ENCODE measurements at places on chromosomes 1 and 21.

DNA sequence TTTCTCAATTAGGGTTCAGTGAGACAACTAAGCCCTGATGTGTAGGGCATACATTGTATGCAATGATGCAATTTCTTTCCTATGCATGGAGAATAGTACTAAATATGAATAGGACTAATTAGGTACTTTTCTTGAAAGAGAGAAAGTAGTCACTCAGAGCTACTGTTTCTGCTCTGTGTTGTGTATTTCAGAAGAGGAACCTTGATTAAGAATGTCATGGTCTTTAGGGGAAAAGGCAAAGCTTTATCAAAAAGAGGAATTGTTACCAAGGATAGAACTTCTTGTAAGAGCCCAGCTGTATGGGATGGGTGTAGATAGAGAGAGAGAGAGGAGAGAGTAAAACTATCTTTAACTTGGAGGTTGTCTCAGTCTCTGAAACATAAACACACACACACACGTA lies 49.1 kb downstream of the HLX start:
- no peak for DNase-seq

GRCh38 chr1:99173900-99174299 lies 90.4 kb upstream of the PLPPR4 start:
- DNase-seq = no peak

DNA sequence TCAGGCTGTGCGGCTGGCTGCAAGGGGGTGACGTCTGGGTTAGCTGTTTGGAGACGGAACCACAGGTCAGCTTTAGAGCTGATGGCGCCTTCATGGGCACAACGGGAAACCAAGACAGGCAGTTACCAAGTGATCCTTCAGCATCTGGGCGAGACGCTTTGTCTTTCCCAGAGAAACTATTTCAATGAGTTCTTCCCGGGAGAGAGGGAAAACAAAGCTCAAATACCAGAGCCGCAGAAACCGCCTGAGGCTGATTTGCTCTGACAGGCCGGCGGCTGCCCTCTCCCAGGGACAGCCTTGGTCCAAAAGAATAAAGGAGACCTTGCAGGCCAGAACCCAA lies 76.5 kb downstream of the CD58 start:
- no peak for DNase-seq

DNA sequence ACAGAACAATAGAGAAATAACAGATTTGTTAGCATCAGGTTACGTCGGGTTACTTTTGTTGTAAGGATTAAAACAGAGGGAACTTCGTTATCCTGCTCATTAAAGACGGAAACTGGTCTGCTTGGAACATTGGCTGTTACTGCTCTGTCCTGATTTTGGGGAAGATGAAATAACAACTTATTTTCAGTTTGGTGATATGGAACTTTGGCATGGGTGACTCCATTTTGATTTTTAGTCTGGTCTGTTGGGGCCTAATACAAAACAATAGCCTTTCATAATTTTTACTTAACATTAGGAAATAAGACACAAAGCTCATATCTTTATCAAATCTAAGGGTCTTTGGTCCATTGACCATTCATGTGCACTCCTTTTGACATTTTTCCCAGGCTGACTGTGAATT lies 220.5 kb upstream of the DUSP10 start:
- no peak for DNase-seq

- DNase-seq = peak; percentile 38
Observed at GRCh38 chr1:27873671-27874384, 1.5 kb downstream of the THEMIS2 start.

DNA sequence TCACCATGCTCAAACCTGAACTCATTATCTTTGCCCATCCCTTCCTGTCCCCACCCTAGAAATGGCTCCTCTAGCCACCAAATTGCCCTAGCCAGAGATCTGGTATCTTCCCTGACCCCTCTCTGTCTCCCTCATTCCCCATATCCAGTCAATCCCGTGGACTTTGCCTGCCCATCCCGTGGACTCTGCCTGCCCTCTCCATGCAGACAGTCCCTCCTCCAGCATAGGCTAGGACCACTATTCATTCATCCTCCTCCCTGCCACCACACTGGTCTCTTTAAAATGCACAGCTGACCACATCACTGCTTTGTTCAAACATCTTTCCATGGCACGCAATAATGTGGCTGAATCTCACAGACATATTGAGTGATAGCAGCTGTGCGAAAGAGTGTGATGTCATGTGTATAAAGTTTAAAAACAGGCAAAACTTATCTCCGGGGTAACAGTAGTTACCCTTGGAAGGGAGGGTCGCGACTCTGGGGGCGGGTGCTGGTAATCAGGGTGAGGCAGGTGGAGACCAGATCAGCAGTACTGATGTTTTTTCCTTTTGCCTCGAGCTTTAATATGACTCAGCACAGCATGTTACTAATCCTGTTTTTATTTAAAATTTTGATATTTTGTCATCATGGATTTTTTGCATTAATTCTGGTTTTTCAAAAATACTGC lies 4.8 kb upstream of the SLC2A1 start:
- DNase-seq = no peak

- DNase-seq = no peak
Observed at GRCh38 chr21:33121715-33122475, 52.0 kb downstream of the OLIG1 start.

DNA sequence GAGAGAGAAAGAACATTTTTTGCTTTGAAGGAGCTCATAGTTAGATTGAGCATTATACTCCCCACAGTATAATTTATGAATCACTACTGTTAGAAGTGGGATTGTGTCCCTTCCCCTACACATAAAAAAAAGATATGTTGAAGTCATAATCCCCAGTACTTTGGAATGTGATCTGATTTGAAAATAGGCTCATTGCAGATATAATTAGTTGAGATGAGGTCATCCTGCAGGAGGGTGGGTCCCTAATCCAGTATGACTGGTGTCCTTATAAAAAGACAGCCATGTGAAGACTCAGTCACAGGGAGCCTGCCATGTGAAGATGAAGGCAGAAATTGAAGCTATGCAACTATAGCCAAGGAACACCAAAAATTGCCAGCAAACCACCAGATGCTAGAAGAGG lies 76.4 kb downstream of the TGFB2 start:
- no peak for DNase-seq

- DNase-seq = no peak
Observed at GRCh38 chr1:175978476-175978875, 228.6 kb downstream of the COP1 start.

DNA sequence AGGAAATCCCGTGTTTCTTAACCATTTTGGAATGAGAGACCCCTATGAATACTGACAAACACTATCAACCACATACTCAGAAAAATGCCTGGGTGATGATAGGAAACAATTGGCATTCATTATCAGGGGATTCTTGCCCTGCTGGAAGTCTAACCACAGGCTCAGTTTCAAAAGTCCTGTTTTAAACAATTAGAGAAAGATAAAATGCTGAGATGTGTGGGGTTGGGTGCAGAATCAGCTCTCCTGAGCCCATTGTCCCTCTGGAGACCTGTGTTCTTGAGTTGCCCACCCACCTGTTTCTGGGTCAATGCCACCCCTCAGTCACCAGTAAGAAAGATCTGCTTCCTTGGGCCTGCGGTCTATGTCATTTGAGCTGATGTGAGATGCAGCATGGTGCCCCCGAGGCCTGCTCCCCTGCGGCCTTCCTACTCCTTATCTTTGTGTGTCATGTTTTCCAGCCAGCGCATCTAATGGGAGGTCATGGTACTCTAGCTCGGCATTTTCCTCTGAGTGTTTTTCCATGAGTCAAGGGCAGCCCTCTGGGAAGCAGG lies 130.3 kb upstream of the PLXNA2 start:
- DNase-seq = no peak

DNA sequence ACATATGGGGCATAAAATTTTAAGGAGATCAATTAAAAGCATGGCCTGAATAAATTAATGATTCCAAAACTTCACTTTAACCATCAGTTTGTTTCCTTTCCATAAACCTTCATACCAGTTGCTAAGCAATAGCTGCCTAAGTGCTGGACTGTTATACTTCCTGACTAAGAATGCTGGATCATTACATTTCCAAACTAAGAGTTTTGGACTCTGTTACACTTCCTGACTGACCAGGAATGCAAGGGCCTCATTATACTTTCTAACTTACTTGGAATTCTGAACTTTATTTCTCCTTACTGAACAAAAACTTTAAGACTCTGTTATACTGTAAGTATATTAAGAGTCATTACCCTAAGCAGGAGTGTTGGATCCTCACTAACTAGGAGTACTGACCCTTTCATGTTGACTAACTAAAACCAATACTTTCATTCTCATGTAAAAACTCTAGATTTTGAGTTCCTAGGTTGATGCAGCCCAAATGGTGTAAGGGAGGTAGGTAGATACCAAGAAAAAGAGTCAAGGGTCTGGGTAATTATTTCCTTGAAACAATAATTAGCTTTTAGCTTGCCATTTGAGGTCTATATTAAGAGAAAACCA lies 118.2 kb downstream of the FAF1 start:
- no peak for DNase-seq

DNA sequence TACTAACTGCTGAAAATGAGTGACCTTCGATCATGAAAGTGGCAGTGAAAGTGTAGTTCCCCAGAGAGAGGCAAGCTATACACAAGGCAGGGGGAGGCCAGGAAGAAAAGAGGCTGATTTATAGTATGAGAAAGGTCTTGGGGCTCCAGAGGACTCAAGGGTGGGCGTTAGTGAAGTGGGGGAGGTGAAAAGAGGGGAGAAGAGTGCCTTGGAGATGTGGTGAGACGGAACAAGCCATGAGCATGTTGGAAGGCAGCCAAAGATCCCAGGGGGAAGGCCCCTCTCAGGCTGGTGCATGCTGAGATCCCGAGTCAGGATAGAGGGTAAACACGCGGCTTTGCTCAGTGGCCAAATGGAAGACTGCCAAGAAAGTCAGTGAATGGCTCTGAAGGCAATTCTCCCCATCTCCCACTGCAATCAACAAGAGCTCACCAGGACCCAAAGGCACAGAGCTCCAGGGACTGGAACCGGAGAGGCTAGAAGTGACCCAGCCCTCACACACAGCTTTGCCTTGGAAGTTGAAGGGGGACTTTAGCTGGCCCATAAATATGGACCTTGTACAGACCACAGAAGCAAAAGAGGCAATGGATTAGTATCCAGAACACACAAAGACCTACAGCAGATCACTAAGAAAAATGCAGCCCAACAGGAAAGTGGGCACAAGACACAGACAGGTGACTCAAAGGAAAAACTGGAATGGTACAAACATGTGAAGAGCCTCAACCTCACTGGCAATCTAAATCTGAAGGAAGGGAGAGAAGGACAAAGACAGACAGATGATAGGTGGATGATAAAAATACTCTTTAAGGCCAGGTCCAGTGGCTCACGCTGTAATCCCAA lies 49.6 kb downstream of the HSF2BP start:
- no peak for DNase-seq

GRCh38 chr1:145858238-145858900 lies 512 bp downstream of the PIAS3 start:
- DNase-seq = peak; percentile 42

GRCh38 chr1:174531751-174532150 lies 84.0 kb downstream of the GPR52 start:
- DNase-seq = no peak

- DNase-seq = no peak
Observed at GRCh38 chr1:228810878-228811711, 75.8 kb downstream of the RHOU start.

GRCh38 chr1:233513431-233513830 lies 100.5 kb upstream of the KCNK1 start:
- no peak for DNase-seq

- DNase-seq = no peak
Observed at GRCh38 chr1:57376041-57376440, 47.8 kb downstream of the DAB1 start.

GRCh38 chr1:186531561-186532165 lies 70.7 kb upstream of the PDC start:
- DNase-seq = no peak

GRCh38 chr1:89847191-89847729 lies 26.4 kb downstream of the LRRC8D start:
- DNase-seq = no peak

GRCh38 chr1:70038025-70038424 lies 167.4 kb downstream of the LRRC40 start:
- no peak for DNase-seq

- DNase-seq = no peak
Observed at GRCh38 chr21:35489389-35489980, 440.4 kb upstream of the RUNX1 start.

- no peak for DNase-seq
Observed at GRCh38 chr1:168148916-168149315, 12.2 kb upstream of the GPR161 start.

GRCh38 chr1:70737125-70737524 lies 310.5 kb downstream of the PTGER3 start:
- no peak for DNase-seq

DNA sequence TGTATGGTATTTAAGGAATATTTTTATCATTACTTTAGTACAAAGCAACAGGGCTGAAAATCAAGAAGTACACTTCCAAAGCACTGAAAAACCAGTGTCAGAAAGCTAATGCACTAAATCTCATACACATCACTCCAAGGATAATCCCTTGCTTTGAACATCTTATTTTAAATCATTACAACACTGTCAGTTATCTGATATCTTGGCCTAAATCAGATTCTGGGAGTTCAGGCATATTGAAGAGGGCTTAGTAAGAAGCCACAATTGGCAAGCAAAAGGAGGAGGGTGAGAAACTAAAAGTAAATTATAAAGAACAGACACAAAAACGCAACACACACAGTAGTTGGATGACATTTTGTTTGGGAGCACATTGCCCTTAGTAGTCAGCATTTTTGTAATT lies 448.4 kb downstream of the PCP4 start:
- DNase-seq = no peak

- DNase-seq = no peak
Observed at GRCh38 chr1:240192851-240193250, 101.2 kb downstream of the FMN2 start.

GRCh38 chr1:125086611-125087010 lies 3901.8 kb downstream of the SRGAP2C start:
- DNase-seq = no peak

GRCh38 chr1:215031392-215031791 lies 51.1 kb upstream of the KCNK2 start:
- no peak for DNase-seq

DNA sequence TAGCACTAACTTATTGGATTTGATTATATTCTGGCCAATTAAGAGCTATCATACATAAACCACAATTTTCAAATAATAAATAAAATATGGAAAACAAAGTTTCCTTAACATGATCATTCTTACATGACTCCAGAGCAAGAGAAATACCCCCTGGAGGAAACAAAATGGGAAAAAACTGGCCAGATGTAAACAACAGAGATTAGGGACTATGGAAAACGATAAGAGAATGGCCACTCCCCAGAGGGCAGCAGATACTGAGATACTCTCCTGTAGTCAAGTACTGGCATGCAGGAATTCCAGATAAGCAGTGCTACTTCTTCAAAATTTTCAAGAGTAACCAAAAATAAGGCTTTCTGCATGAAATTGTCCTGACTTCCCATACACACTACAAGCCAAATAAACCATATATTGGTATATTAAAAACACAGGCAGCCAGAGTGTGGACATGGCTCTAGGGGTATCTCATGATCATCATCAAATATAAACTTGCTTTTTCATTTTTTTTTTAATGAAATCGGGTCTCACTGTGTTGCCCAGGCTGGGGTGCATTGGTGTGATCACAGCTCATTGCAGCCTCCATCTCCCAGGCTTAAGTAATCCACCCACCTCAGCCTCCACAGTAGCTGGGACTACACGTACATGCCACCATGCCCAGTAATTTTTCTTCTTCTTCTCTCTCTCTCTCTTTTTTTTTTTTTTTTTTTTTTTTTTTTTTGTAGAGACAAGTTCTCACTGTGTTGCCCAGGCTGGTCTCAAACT lies 118.5 kb downstream of the EIF4G3 start:
- no peak for DNase-seq

GRCh38 chr1:201999625-202000238 lies 10.7 kb upstream of the ELF3 start:
- no peak for DNase-seq

Data from endothelial cell (in vitro differentiated cells).